ENCODE measurements at places on chromosomes 5 and 9.

DNA sequence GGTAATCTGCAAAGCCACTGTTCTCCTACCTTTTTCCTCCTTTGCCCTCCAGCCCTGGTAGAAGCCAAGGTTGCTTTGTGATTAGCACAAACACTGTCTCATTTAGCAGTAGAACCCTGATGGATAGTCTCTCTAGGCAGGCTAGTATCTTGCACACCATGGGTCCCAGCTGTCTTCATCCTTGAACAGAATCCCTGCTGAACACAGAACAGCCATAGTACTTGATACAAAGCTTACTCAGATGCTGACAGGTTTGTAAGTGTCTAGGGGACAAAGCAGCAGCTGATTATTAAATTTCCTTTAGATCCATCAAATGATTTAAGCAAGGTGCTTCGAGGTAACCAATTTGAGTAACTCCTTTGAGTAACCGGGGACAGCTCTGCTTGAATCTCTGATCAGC lies 163.7 kb upstream of the PPP1R2B start:
- no peak for DNase-seq

DNA sequence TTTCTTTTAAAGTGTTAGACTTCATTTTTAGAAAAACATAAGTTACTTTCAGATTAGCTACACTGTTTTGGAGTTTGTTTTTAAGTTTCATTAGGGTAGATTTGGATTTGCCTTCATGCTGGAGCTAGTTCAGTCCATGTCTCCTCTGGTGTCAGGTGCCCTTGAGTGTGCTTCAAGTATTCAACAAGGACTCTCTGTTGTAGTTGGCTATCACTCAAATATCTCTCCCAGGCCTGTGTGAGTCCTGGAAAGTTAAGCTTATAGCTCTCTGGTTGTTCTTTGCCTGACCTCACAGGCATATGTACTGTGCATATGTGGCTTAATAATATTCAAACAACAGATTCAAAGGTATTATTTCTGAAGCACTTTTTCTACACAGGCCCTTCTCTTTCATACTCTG lies 45.4 kb downstream of the PTBP3 start:
- DNase-seq = no peak

- DNase-seq = no peak
Measured at GRCh38 chr9:127263237-127263636, 1.3 kb upstream of the GARNL3 start.

DNA sequence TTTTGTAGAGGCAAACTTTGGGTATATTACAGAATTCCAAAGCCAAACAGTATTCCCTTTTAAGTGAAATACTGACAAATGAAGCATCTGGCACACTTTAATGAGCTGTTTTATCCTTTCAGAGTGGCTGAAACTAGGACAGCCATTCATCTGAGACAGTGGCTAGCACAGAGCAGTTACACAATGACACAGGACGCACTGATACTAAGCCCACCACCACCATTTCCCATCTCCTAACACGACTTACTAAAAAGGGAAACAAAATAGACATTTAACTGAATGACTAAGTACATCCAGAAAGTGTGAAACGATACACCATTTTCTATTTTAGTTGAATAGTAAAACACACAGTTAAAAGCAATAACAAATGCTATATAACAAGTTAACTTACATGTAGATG lies 120.4 kb upstream of the RETREG1 start:
- peak; percentile 10 for DNase-seq

- DNase-seq = no peak
Measured at GRCh38 chr5:132822650-132823480, 7.6 kb downstream of the SHROOM1 start.

GRCh38 chr5:38888041-38888440 lies 42.2 kb downstream of the OSMR start:
- no peak for DNase-seq

DNA sequence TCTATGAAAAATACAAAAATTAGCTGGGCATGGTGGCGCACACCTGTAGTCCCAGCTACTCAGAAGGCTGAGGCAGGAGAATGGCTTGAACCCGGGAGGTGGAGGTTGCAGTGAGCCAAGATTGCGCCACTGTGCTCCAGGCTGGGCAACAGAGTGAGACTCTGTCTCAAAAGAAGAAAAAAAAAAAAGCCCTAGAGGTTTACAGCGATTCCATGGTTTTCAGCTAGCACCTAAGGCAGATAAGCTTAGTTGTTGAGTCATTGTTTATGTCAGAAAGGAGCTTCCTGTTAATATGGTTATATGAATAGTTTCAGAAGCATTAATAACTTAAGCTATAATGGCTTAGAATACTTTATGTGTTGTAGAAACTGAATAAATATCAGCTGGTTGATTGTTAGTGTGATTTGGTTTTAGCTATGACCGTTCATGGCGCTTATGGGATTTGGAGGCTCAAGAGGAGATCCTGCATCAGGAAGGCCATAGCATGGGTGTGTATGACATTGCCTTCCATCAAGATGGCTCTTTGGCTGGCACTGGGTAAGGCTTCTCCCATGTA lies 13.0 kb downstream of the RNF183 start:
- no peak for DNase-seq

- DNase-seq = peak; percentile 51
Measured at GRCh38 chr9:35816708-35817107, 1.9 kb upstream of the HINT2 start.

DNA sequence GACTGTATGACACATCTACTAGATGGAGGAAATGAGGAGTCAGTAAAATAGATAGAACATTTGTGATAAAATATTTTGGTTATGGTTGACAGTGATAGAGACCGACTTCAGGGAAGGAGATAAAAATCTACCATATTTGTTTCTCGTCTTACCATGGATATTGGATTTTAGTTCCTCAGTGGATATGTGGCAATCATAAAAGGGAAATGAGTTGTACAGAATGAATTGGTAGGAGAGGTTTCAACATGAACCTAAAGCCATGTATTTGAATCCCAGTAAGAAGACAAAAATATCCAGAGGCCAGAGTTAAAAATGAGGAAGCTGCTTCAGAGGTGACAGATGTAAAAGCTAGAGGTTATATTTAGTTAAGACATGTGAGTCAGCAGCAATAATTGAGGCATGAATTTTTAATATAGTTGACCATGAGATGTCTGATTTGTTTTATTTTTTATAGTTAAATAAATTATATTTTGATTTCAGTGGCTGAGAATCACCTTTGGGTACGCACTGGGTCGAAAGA lies 480.4 kb upstream of the TUSC1 start:
- DNase-seq = no peak

- no peak for DNase-seq
Measured at GRCh38 chr5:66904189-66904588, 292.4 kb downstream of the CD180 start.

- DNase-seq = no peak
Measured at GRCh38 chr5:64347309-64347708, 158.5 kb upstream of the RGS7BP start.

DNA sequence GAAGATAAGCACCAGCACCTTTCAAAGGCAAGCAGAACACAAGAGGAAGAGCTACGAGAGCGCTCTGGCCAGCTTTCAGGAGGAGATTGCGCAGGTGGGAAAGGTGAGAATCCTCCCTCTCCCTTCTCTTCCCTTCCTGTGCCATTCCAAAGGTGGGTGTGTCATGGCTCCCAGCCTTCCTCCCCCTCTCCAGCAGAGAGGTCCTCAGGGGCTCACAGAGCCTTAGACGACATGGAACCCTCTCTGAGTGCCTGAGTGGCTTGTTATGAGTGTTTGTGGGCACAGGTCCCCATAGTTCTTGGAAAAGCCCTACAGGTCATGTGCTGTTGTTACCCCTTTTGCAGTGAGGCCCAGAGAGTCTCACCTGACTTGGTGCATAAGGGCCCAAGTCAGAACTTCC lies 5.8 kb downstream of the CCDC180 start:
- DNase-seq = no peak

GRCh38 chr5:31931874-31932273 lies 242.2 kb downstream of the GOLPH3 start:
- DNase-seq = no peak

- no peak for DNase-seq
Measured at GRCh38 chr9:69085569-69086283, 50.2 kb downstream of the FXN start.

GRCh38 chr5:24693609-24694008 lies 48.8 kb upstream of the CDH10 start:
- no peak for DNase-seq

GRCh38 chr9:78607853-78608252 lies 310.9 kb downstream of the PSAT1 start:
- DNase-seq = no peak
